ENCODE measurements at places on chromosomes 12 and 14. TPM values are rescaled to one million over a fixed set of nuclear protein-coding genes. Genes with fewer than 3 reads are reported as not detected.
A peak's percentile ranks its signal among the peaks of the same experiment; 100 is the strongest.

Gene RHEBL1
- not detected for total RNA-seq

Gene ISCA2
- total RNA-seq, result 1.0 TPM

DNA sequence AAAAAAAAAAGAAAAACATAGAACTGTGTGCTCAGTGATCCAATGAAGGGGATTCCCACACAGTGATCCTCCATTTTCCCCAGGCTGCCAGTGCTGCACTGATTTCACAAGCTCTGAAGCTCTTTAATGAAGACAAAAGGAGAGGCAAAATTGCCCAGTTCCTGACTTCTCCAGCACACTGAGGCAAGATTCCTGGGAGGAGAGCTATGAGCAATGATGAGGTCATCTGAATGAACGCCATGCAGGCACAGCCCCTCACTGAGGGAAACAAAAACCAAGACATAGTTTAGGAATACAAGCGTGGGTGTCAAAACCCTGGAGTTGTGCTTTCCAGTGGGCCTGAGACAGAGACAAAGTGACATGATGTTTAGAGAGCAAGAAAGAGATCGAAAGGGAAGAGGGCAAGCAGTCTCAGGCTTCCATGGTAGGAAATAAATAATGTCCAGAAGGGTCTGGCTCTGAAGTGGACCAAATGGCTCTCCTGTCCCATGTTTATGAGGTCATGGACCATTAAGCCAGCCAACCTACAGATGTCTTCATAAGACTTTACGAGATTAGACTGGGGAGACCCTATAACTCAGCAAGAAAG lies 40.9 kb upstream of the SMUG1 start:
- peak; percentile 66 for DNase-seq

DNA sequence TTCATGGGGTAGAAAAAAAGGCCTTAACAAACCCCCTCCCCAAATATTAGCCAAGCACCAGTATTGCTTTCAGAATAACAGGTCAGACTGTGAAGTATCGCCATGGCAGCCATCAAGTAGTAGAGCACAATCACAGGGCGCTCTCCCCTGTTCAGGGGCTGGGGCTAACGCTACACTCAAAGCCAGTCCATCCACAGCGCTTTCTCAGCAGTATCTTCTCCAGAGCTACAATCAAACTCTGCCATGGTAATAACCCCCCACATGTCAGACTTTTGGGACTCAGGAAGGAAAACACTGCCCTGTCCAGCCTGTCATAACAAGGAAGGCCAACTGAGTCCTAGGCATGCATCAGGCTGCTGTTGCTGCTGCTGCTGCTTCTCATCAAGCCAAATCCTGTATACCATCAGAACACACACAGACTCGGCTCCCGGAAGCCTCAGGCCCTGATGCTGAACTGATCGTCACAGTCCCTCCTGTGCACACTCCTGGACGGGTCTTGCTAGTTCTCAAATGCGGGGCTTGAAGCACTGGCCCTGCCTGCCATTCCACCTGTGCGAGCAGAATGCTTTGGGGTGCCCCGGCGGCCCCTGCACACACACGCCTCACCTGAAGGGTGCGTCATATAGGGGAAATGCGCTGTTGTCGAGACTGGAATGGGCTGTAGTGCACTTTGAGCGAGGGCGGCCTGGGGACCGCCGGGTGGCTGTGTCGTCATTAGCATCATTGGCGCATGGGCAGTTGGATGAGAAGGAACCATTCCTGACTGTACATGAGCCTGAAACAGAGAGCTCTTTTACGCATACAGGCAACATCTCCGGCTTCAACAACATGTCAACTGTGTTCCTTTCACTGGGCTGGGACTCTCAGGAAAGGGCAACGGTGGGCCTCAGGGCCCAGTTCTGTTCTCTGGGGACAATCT lies 47.6 kb downstream of the SH2B3 start:
- DNase-seq, result peak; percentile 2

- no peak for DNase-seq
These were observed 240.7 kb upstream of the PLEKHG7 start for GRCh38 chr12:92462049-92462448.

- DNase-seq, result peak; percentile 97
These were observed at the start of gene LTBR for GRCh38 chr12:6383572-6384498. TSS of gene LTBR (plus strand) at chr12:6384162. CDS start at chr12:6384359, 197 bp downstream.

DNA sequence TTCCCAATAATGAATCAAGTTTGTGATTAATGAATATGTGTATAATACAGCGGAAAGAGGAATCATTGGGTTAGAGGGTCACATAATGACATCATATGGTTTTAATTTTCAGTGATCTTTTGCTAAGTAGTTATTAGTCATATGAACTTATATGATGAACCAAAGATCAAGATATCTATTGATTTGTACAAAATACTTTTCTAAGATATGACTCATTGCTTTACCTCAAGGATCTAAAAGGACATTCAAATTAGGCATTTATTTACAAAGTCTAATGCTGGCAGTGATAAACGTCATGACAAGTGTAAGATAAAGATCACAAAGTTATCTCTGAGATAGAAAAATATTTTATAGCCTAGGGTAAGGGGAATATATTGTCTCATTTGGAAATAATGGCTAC lies 417.8 kb downstream of the RPL10L start:
- DNase-seq, result no peak

DNA sequence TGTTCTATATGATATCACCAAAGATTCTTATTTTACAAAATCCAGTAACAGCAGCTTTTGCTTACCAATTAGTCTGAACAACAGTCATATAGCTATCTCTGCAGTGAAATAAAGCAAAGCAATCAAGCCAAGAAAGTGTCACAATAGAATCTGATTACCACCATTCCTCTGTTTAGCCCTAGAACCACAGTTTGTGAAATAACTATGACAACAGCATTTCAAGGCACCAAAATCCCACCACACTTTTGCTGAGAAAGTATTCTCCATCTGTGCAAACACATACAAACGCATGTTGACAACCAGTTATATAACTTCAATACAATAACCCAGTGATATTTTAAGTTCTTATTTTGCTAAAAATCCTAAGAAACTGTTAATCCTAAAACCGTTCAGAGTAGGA lies 7.4 kb downstream of the PPP1R13B start:
- no peak for DNase-seq

Gene ATG2B
- 56.6 TPM for total RNA-seq

GRCh38 chr14:101369194-101369915 lies 191.9 kb upstream of the DIO3 start:
- DNase-seq, result peak; percentile 25

- DNase-seq, result no peak
These were observed 38.1 kb downstream of the GOLGA5 start for GRCh38 chr14:92832137-92832700.

GRCh38 chr14:77844802-77845201 lies 44.9 kb downstream of the ADCK1 start:
- no peak for DNase-seq

Gene SMIM41
- total RNA-seq, result not detected

- DNase-seq, result no peak
These were observed 51.1 kb downstream of the BEGAIN start for GRCh38 chr14:100536121-100536510.

DNA sequence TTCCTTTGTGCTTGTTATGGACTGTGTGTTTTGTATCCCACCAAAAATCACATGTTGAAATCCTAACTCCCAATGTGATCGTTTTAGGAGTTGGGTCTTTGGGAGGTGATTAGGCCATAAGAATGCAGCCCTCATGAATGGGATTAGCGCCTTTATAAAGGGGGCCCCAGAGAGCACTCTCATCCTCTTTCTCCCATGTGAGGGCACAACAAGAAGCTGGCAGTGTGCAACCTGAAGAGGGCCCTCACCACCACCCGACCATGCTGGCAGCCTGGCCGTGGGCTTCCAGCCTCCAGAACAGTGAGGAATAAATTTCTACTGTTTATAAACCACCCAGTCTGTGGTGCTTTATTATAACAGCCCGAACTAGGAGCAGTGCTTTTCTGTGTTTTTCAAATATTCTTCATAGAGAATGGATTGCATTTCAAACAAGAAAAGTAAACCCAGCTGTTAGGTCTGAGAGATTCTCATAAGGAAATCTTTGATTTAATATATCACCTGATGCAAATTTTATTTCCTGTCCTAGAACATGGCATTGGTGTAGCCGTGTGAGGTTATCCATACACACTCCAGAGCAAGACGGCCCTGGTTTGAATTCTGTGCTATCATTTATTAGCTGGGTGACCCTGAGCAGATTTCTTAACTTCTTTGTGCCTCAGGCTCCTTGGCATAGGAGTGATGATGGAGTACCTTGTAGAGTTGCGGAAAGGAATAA lies 27.8 kb downstream of the HSPB8 start:
- DNase-seq, result no peak

GRCh38 chr12:509500-509899 lies 49.8 kb downstream of the B4GALNT3 start:
- DNase-seq, result no peak

DNA sequence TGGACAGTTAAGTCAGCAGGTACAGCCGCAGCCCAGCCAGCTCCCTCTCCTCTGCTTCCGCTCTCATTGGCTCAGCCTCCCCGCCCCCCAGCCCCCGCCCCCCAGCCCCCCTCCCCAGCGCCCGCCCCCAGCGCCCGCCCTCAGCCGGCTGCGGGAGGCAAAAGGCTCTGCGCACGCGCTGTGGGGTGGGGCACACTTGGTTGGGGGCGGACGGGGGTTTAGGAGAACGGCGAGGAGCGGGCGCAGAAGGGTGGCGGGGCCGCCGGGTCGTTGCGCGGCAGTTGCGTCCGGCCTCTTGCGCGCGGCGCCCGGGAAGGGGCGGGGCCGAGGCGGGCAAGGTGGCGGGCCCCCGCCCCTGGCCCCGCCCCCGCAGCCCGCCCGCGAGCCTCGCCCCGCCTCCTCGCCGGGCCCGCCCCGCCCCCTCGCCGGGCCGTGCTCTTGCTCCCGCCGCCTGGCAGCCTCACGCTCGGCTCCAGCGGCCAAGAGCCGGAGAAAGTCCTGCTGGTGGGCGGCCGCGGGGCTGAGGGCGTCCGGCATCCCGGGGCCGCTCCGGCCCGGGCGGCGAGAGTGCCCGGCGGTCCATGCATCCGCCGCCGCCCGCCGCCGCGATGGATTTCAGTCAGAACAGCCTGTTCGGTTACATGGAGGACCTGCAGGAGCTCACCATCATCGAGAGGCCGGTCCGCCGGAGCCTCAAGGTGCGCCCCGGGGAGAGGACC lies at the start of gene PPP4R4:
PPP4R4 (plus strand) TSS at position 438 of the 719 bp plus-strand sequence; CDS start at position 582, 144 bp downstream.
- peak; percentile 92 for DNase-seq

- DNase-seq, result no peak
These were observed 3.1 kb downstream of the RDH16 start for GRCh38 chr12:56954057-56954957.

DNA sequence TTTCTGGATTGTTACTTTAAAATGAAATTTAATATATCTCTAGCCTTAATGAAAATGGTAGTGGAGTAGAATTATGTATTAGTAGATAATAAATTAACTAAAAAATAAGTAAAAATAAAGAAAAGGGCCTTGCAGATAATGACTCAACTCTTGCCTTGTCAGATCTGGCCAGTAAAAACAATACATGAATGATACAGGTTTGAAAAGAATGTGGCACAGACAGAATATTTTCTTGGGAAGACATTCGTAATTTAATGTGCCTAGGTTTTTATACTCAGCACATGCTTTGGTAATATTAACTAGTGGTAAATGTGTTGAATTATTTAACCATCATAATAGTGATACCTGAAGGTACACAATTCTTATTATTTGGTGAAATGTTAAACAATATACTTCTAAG lies 28.3 kb downstream of the ATF7IP start:
- no peak for DNase-seq

DNA sequence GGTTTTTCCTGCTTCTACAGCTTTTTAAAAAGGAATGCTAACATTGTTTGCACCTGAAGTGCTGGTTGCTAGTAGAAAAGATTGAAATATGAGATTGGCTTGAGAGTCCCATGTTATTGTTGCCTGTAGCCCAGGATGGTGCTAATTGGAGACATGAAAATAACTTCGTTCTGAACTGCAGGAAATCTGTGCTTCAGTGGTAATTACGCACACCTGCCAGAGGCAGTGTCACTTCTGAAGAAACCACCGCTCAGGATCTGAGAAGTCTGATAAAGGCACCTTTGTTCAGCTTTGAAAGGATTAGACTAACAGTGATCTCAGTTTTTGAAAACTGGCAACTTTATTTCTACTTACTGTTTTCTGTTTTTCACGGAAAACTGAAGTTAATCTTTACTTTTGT lies 15.5 kb upstream of the ATP6V0A2 start:
- DNase-seq, result no peak

Gene CSRP2
- 69.0 TPM for total RNA-seq

GRCh38 chr12:107917912-107918800 lies 143.7 kb downstream of the ASCL4 start:
- DNase-seq, result no peak

DNA sequence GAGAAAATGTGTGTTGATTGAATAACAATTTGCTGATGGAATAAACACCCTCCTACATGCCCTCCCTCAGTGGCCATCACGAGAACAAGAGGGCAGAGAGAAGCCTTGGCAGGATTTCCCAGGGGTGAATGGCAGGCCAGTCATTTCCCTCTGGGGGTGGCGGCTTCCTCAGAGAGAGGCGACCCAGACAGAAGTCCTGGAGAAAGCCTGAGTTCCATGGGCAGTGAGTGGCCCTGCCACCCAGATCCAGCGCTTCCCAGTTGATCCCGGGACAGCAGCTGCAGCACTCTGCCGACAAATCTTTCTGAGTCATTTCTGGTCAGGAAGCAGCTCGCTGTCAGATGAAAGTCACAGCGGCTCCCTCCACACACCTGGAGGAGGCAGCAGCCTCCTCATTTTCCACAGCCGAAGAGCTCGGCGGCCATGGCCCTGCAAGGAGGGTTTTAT lies 123.0 kb downstream of the SCARB1 start:
- DNase-seq, result no peak

GRCh38 chr12:2783936-2784600 lies 10.7 kb upstream of the FKBP4 start:
- peak; percentile 50 for DNase-seq

Gene PIWIL1
- not detected for total RNA-seq

- DNase-seq, result no peak
These were observed 96.2 kb upstream of the MED13L start for GRCh38 chr12:116373572-116374206.

GRCh38 chr12:15584366-15585041 lies 204.7 kb downstream of the EPS8 start:
- no peak for DNase-seq

DNA sequence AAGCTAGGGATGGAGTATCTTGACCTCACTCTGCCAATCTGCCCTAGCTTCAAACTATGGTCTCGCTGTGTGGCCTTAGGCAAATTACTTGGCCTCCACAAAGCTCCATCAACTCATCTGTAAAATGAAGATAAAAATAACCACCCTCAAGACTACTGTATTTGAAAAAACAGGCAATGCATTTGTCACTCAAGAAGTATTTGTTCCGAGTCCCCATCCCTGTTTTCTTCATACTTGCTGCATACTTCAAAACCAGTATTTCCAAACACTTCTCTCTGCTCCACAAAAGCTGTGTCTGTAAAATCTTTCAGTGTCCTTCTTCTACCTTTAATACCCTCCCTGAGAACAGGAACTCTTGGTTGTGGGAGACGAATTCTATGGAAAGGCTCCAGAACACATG lies 47.9 kb downstream of the GTF2A1 start:
- no peak for DNase-seq

Gene HOXC4
- 0.83 TPM for total RNA-seq

Gene RPS6KA5
- 20.0 TPM for total RNA-seq

Gene JPH4
- 7.4 TPM for total RNA-seq

Gene ERBB3
- total RNA-seq, result 9.1 TPM

- DNase-seq, result no peak
These were observed 222.4 kb downstream of the GLT1D1 start for GRCh38 chr12:129075460-129076208.

Gene CLEC14A
- total RNA-seq, result 75.8 TPM

Gene CCDC85C
- total RNA-seq, result 9.2 TPM

Gene SLC35F4
- total RNA-seq, result not detected

- no peak for DNase-seq
These were observed 2.7 kb downstream of the RAP1B start for GRCh38 chr12:68613209-68613904.

Gene NEMF
- 93.6 TPM for total RNA-seq

All from uterus (tissue), 4 donors.